ENCODE measurements at places on chromosomes 11 and 22. TPM values are rescaled to one million over a fixed set of nuclear protein-coding genes. Genes with fewer than 3 reads are reported as not detected.

Gene OR51E1
- total RNA-seq: not detected

Gene SMC1B
- not detected for total RNA-seq

Gene OR8D1
- not detected for total RNA-seq

GRCh38 chr11:115990004-115990447 is 485.8 kb upstream of the CADM1 start:
- H3K4me1 ChIP-seq: no peaks in the 10 kb centered on the region
- no peak for DNase-seq
- H3K4me3 ChIP-seq: no peak overlapping the region
- no peak overlapping the region for H3K27ac ChIP-seq
- H3K27me3 ChIP-seq: no peaks in the 10 kb centered on the region

DNA sequence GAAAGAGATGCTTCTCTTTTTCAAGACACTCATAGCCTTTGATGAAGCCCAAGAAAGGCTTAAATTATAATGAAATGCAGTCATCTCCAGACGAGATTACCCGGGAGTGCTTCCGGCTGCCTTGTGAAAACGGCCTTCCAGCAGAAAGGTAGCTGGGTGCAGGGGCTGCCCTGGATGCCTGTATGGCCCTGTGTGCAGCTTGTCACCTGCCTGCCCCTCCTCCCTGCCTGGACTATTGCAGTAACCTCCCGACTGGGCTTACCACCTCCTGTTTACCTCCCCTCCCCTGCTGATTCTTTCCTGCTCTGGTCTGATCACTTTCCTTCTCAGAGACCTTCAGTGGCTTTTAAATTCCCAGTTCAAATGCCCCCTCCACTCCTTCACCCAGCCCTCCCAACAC is 126.4 kb upstream of the SYT13 start:
- no peak for DNase-seq
- no peak overlapping the region for H3K4me3 ChIP-seq
- H3K27ac ChIP-seq: no peak overlapping the region

DNA sequence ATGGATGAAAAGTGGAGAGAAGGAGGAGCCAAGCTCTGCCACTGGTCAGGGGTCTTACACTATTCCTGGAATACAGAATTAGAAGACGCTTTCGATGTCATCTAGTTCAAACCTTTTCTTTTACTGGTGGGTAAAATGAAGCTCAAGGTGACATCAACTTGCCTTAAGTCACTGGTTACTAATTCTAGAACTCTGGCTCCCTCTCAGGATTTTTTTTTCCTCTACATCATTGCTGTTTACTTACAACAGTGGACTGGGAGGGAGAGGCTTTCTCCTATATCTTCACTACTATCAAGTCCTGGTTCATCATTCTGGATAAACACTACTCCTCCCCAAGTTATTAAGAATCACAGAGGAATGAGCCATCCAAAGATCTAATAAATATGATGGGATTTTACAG is 82.9 kb downstream of the ETS1 start:
- H3K4me1 ChIP-seq: peaks cover 37% of the 10 kb centered on the region
- no peaks in the 10 kb centered on the region for H3K36me3 ChIP-seq
- H3K27me3 ChIP-seq: no peaks in the 10 kb centered on the region
- H3K4me3 ChIP-seq: no peak overlapping the region

- H3K27me3 ChIP-seq: no peaks in the 10 kb centered on the region
- H3K36me3 ChIP-seq: no peaks in the 10 kb centered on the region
- DNase-seq: peak; percentile 94
- peaks cover 64% of the 10 kb centered on the region for H3K4me1 ChIP-seq
- H3K4me3 ChIP-seq: no peak overlapping the region
- H3K27ac ChIP-seq: peak overlapping the region; percentile 90
Observed at GRCh38 chr11:35274909-35275785, 136.2 kb downstream of the CD44 start.

GRCh38 chr11:83639995-83640758 is 354.0 kb upstream of the CCDC90B start:
- H3K4me3 ChIP-seq: no peak overlapping the region
- no peak for DNase-seq
- H3K27ac ChIP-seq: no peak overlapping the region
- no peaks in the 10 kb centered on the region for H3K4me1 ChIP-seq
- no peaks in the 10 kb centered on the region for H3K27me3 ChIP-seq
- H3K36me3 ChIP-seq: no peaks in the 10 kb centered on the region

- no peaks in the 10 kb centered on the region for H3K36me3 ChIP-seq
- no peak overlapping the region for H3K4me3 ChIP-seq
- no peaks in the 10 kb centered on the region for H3K27me3 ChIP-seq
- peaks cover 11% of the 10 kb centered on the region for H3K4me1 ChIP-seq
Observed at GRCh38 chr11:96215110-96215782, 127.7 kb downstream of the MAML2 start.

DNA sequence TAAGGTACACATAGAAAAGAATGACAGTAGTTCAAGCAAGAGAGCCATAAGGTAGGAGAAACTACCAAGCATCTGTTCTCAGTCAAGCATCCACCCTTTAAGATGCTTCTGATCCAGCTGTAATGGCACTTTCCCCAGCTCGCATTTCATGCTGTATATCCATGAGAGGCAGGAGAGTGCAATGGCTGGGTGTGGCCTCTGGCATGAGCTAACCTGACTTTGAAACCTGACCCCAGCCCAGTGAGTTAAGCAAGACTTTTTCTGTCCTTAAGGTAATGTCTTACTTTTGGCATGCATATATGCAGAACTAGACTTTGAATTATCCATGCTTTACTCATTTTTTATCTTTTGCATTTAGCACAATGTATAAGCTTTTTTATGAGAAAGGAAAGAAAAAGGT is 79.8 kb upstream of the CNTN5 start:
- H3K27me3 ChIP-seq: no peaks in the 10 kb centered on the region
- no peak overlapping the region for H3K27ac ChIP-seq
- no peak for DNase-seq

- peaks cover 52% of the 10 kb centered on the region for H3K4me1 ChIP-seq
- no peaks in the 10 kb centered on the region for H3K27me3 ChIP-seq
- H3K27ac ChIP-seq: peak overlapping the region; percentile 69
- H3K4me3 ChIP-seq: no peak overlapping the region
Observed at GRCh38 chr11:64894070-64894811, 15.8 kb upstream of the EHD1 start.

DNA sequence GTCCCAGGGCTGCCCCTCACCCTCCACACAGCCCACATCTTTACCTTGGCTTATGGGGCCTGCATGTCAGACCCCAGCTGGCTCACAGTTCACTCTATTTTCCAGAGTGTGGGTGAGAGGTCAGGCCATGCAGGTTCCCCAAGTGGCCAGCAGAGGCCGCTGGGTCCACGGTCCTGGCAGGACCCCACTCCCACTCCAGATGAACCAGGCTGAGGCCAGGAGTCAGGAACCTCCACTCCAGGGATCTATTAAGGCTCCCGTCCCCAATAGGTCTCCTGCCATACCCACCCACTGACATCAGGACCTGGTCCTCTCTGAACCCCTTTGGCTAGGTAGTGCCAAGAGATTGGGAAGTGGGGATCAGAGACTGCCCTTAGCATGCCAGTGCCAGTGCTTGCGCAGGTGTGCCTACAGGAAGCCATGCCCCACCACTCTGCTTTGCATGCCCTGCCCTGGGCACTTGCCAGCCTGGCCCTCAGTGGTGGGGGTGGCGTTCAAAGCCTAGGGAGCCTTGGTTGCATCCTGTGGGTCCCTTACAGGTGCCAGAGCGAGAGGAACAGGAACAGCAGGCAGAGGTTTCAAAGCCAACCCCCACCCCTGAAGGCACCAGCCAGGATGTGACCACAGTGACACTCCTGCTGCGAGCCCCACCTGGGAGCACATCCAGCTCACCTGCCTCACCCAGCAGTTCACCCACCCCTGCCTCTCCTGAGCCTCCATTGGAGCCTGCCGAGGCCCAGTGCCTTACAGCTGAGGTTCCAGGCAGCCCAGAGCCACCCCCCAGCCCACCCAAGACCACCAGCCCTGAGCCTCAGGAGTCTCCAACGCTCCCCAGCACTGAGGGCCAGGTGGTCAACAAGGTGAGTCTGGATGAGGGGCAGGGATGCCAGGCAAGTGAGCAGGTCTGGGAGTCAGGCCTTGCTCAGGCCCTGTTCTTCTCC is 8.3 kb downstream of the SMTN start:
- no peaks in the 10 kb centered on the region for H3K27me3 ChIP-seq
- peak; percentile 51 for DNase-seq
- H3K36me3 ChIP-seq: no peaks in the 10 kb centered on the region
- H3K4me3 ChIP-seq: no peak overlapping the region
- H3K27ac ChIP-seq: peak overlapping the region; percentile 8

GRCh38 chr11:20161230-20161918 is 1.1 kb upstream of the DBX1 start:
- H3K27me3 ChIP-seq: no peaks in the 10 kb centered on the region
- peaks cover 23% of the 10 kb centered on the region for H3K4me1 ChIP-seq
- DNase-seq: no peak
- no peak overlapping the region for H3K27ac ChIP-seq
- H3K36me3 ChIP-seq: no peaks in the 10 kb centered on the region
- H3K4me3 ChIP-seq: no peak overlapping the region
